Activated CD8-positive, alpha-beta memory T cell treated with anti-CD3 and anti-CD28 coated beads, Interleukin-2, amount 50 U/mL, for 48 hours (primary cell): ENCODE measurements at places on chromosomes 16 and 17.

- DNase-seq, result no peak
Observed at GRCh38 chr17:43979671-43980070, 24.8 kb upstream of the NAGS start.

DNA sequence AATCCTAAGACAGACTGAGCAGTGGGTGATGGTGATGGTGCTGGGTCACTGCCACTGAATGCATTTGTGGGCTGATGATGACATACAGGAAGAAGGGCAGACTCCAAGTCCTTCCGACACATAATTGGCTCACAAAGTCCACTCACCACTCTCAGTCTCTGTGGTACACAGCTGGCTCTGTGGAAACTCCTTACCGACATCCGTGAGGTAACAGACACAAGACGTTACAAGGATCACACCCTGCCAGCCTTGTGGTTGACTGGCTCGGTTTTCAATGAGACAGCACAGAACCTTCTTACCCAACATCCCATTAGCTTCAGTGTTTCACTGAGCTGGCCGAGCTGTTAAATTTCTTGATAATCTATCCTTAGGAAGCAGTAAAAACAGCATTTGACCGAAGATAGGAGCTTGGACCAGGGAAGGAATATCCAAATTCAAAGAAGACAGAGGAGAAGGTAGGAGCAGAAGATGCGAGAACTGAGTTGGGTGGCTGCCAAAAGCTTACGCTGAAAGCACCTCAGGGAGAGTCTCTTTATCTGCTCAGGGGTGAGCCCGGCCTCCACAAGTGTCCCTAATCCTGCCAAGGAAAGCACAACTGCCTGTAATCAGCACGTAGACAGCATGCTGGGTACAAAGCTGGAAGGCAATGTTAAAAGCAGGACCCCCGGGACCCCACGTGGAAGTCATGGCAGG lies 5.5 kb upstream of the MXRA7 start:
- peak; percentile 74 for DNase-seq

DNA sequence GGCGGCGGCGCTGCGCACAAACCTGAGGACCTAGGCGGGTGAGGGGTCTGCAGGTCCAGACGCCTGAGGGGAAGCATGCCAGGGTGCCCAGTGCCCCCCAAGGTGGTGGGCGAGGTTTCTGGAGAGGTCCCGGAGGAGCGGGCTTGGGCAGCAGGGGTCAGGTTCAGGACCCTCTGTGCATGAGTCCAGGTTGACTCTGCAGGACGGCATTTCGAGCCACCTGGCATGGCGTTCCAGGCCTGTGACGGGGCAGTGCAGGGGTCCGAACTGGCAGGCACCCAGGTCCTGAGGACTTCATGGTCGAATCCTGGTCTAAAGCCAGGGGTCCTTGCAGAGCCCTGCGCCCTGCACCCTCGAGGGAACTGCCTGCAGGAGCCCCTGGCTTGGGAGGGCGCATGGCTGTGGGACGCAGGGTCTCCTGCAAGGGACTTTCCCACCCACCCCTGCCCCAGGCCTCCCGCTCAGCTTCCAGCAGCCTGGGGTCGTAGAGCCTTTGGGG lies 3.5 kb downstream of the SLC16A3 start:
- DNase-seq, result no peak

- no peak for DNase-seq
Observed at GRCh38 chr17:31404028-31404949, 12.8 kb downstream of the RAB11FIP4 start.

DNA sequence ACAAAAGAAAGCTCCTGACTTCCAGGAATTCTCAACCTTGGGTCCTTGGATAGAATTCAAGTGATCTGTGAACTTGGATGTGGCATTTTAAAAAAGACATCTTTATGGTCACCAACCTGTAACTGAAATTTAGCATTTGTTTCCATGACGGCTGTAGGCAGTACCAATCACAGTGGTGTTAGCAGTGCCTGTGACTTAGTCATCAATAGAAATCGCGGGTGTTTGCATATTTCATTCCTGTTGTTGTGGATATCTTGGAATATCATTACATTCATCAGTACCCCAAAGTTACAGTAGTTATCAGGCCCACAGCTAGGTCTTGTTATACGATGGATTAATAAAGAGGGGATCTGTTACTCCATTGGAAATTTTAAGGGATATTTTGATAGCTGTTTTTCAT lies 81.6 kb downstream of the CMIP start:
- no peak for DNase-seq

GRCh38 chr17:75642182-75642783 lies 9.0 kb downstream of the SMIM5 start:
- DNase-seq, result no peak

DNA sequence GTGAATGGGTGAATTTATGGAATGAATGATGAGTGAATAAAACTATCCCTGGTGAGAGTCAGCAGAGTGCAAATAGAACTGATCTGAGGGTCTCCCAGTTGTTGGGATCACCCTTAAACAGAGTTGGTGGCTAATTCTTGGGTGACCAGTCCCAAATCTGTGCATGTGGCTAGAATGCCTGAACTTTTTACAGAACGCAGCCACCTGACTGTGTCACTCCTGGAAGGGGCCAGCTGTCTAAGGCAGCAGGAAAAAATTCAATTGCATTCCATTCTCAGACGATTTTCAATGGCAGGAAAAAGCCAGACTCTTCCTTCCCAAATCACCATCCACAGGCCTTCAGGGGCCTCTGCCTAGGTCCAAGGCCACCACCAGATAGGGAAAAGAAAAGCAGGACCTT lies 43.5 kb downstream of the BEAN1 start:
- no peak for DNase-seq

DNA sequence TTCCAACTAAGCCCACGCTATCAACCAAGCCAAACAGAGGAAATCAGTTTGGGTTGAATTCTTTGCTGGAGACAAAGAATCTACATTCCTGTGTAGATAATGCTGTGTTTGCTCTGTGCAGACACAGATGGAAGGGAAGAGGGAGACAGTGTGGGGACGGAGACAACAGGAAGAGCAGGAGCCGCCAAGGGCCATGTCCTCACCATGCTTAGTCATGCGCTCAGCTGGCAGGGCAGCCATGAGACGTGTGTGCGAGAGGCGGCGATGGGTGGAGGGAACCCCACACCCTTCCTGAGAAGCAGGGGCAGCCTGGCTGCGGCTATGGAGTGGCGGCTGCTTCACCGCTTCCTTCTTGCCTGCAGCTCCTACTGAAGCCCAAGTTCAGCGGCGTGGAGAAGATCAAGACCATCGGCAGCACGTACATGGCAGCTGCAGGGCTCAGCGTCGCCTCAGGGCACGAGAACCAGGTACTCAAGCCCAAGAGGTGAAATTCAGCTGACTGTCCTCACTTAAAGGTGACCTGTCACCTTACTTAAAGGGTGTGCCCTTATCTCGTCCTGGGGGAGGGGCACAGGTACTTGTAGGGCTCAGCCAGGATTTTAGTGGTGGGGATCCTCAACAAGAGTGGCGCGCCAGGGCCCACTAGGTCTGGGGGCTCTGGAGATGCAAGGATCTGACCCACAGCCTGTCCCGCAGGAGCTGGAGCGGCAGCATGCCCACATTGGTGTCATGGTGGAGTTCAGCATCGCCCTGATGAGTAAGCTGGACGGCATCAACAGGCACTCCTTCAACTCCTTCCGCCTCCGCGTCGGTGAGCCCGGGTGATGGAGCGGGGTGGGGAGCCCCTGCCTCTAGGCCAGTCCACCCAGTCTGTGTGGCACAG lies 47.5 kb downstream of the ADCY7 start:
- peak; percentile 65 for DNase-seq

GRCh38 chr17:77280304-77281121 lies 139.7 kb downstream of the SEC14L1 start:
- no peak for DNase-seq

- no peak for DNase-seq
Observed at GRCh38 chr17:38658741-38659345, 15.9 kb downstream of the EPOP start.

GRCh38 chr16:85556456-85557082 lies 56.6 kb upstream of the GSE1 start:
- DNase-seq, result peak; percentile 76

DNA sequence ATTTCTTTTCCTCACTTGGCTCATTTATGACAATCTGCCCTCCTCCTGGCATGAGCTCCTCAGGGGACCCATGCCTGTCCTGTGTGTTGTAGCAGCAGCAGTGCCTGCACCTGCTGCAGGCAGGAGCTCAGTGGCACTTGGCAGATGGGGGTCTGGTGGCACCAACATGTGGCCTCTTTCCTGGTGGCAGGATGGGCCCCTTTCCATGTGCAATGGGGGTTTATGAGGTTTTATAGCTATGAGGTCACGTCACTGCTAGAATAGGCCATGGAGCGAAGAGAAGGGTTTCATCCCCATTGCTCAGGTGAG lies 7.0 kb downstream of the ADCY7 start:
- no peak for DNase-seq

GRCh38 chr16:71249399-71249798 lies 18.9 kb upstream of the HYDIN start:
- no peak for DNase-seq

DNA sequence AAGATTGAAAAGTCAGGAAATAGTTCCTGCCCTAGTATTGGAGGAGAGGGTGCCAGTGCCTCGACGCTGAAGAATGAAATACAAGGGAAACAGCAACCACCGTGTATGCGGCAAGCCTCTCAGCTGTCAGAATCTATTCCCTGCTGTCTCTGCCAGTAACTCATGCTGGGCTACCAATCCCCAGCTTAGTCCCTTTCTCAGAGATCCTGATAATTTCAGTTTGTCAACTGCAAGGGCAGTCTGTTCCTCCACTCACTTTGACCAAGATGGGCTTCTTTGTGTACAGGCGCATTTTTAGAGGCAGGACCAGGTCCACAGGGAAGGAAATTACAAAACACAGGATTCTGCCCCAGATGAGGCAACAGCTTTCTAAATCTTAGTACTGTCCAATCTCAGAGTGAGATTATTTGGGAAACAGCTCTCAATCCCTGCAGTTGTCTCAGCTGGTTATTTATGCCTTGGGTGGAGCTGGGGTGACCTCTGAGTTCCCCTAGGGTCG lies 1.3 kb downstream of the NQO1 start:
- no peak for DNase-seq

DNA sequence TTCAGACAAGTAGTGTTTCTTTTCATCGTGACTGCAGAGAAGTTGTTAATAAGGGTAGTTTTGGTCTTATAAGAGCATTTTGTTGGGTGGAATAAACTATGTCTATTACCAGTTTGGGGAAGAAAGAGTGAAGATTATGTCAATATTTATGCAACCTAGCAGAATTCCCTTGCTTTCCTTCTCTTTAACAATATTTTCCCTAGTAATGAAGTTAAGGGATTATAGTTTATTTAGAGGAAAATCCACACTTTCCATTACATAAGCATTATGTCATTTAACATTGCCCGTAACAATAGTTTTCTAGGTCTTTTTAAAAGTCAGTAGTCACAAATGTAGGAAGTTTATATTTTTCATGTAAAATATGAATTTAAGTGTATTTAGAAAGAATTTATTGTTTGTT lies 2.5 kb upstream of the MAF start:
- no peak for DNase-seq
